Retinal pigment epithelial cell (primary cell): ENCODE measurements at places on chromosomes 2 and 18.
A peak's percentile ranks its signal among the peaks of the same experiment; 100 is the strongest.

GRCh38 chr2:174877751-174878150 lies 113.5 kb upstream of the CHRNA1 start:
- DNase-seq: no peak

DNA sequence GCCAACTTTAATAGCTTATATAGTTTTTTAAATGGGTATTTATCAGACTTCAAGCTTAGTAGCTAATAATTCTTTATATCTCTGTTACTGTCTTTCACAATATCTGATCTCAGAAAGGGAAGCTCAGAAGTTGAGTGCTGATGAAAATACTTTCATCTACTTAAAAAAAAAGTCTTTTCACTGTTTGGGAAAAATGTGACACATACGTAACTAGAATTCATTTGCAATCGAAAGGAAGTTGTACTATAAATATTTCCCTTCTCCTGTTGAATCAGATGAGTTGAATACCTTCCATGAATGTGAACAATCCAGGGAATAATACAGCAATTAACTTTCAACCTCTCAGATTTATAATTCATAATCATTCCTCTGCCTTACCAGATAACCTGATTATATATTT lies 811 bp upstream of the SCG2 start:
- no peak for DNase-seq

DNA sequence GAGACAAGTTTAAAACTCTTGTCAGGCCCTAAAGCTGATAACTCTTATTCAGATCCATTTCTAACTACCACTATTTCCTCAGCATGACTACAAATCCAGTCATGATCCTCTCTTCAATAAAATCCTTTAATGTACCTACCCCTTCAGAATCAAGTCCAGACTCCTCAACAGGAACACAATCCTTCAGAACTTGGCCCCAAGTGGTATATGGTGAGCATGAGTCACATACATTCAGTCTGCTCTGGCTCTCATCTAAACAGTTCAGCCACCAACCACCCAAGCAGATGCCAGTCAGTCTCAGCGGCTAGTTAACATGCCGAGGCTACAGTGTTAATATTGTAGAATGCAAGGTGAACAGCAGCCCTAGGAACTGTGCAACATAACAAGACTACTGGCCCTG lies 9.7 kb downstream of the LMAN2L start:
- no peak for DNase-seq

GRCh38 chr2:174675615-174676014 lies 78.0 kb upstream of the WIPF1 start:
- no peak for DNase-seq

- DNase-seq: no peak
These were observed 42.3 kb downstream of the SFT2D3 start for GRCh38 chr2:127743477-127744026.

GRCh38 chr18:40841467-40841866 lies 1113.6 kb upstream of the PIK3C3 start:
- DNase-seq: peak; percentile 85

GRCh38 chr2:173264603-173265366 lies 89.9 kb upstream of the CDCA7 start:
- no peak for DNase-seq

DNA sequence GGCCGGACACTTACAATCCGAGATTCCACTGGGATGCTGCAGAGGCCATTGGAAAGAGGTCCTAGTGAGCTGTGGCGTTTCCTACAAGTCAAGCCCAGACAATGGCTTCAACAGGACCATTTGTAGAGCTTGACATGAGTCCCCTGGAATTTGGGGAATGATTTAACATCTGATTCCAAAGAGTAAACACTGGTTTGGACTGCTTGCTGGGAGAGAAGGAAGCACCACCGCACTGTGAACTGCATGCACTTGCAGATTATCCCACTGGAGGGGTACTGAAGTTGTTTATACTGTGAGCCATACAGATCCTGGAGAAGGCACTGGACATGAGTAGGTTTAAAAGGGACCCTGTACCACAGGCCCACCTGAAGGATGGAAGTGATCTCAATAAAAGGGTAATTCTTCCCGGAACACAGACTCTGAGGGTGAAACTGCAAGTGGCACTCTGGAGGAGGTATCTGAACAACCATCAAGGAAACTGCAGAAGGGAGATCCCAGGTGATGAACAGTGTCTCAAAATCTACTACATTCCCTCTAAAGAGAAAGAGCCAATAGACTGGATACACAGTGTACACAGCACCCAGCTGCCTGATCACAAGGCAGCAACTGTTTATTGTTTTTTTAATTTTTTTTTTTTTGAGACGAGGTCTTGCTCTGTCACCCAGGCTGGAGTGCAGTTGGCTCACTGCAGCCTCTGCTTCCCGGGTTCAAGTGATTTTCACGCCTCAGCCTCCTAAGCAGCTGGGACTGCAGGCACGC lies 4.3 kb upstream of the RAB6C start:
- DNase-seq: no peak

DNA sequence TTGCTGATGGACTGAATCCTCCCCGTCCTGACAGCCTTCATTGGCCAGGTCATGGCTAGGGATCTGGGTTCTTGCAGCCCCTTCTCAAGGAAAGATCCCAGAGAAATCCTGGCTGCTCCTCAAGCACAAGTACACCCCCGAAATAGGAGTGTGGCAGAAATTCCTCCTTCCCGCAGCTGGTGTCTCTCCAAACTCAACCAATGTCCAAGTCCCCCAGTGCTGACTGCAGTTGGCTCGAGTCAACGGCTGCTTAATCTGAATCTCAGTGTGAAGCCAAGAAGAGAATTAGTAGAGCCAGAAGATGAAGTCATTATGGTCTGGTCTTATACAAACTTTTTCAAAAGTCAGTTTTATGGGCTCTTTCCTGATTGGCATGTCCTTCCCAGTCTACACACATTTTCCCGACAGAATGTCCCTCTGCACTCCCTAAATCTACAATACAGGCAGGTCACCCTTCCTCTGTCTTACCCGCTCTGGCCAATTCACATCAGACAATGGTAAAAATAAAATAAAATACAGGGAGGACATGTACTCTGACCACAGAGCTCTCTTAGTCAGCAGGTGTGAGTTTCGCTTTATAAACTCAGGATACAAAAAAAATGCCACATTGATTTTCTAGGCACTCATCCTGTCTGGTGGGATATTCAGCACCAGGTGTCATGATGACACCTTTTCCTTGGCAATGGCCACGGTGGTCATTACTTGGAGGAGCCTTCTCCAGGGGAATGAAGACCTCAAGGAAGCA lies 76.9 kb upstream of the PAPOLG start:
- no peak for DNase-seq

- DNase-seq: no peak
These were observed 13.8 kb upstream of the KIF1A start for GRCh38 chr2:240833724-240834285.

GRCh38 chr2:241858206-241859016 lies at the start of gene PDCD1:
TSS of gene PDCD1 (minus strand) at chr2:241858894. CDS start at chr2:241858838, 56 bp downstream.
- DNase-seq: no peak

DNA sequence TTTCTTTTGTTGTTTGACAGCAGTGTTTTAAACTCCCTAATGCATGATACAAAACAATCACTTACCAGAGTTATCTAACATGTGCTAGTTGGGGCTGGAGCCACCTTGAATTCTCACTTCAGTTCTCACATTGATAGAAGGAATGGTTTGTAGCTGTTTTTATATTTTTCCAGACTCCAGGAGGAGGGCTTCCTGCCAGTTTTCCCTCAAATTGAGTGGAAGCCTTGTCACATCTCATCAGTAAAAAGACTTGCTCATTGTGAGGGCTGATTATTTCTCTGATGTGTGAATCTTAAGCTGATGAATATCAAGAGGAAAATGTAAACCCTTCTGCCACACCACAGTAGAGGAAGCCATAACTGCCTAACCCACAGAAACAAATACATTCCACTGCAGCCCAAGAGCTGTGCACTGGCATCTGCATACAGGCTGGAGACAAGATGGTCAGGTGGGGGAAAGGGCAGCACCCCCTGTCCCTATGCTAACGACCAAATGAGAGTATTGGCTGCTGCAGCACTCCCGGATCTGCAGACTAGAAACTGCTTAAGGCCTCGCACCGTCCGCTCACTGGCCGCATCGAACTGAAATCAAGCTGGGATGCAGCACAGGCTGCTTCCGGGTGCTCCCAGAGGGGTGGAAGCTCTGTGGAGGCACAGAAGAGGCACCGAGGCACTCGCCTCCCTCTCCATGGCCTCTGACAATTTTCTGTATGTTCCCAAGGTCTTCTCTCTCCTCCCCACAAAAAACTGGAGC lies 73.7 kb upstream of the TPO start:
- DNase-seq: no peak

DNA sequence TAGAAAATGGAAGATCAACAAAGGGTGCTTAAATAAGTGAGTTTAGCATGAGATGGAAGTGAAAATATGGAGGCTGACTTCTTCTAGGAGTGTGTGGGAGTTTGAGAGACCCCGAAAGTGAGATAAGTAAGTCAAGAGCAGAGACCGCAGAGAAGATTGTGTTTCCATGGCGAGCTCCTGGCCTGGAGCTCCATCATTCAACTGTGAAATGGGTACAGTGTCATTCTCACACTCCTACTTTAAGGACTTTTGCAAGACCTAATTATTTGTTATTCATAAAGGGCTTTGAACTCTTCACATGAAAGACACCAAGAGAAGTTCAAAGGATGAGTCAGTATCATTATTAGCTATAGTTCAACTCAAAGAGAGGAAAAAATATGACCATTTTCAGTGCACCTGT lies 134.2 kb upstream of the PIK3C3 start:
- no peak for DNase-seq

DNA sequence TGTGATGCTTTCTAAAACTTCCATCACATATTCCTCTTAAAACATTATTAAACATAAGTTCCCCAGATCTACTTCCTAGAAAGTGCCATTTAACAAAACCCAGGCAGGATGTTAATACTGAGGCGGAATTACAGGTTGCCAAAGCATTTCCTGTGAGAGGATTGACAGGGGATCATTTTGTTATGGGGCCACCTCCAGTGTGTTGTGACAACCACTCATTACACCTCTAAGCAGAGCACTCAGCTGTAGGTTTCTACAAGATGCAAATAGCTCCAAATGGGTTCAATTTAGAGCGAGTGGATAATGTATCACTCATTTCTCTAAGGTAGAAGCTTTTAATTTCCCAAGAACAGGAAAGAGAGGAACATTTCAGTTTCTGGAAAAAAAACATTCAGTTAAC lies 1429.5 kb upstream of the ACVR2A start:
- no peak for DNase-seq

- no peak for DNase-seq
These were observed 637 bp upstream of the SFT2D3 start for GRCh38 chr2:127700527-127701192.

- no peak for DNase-seq
These were observed 259.2 kb downstream of the ASXL3 start for GRCh38 chr18:33837191-33837590.

DNA sequence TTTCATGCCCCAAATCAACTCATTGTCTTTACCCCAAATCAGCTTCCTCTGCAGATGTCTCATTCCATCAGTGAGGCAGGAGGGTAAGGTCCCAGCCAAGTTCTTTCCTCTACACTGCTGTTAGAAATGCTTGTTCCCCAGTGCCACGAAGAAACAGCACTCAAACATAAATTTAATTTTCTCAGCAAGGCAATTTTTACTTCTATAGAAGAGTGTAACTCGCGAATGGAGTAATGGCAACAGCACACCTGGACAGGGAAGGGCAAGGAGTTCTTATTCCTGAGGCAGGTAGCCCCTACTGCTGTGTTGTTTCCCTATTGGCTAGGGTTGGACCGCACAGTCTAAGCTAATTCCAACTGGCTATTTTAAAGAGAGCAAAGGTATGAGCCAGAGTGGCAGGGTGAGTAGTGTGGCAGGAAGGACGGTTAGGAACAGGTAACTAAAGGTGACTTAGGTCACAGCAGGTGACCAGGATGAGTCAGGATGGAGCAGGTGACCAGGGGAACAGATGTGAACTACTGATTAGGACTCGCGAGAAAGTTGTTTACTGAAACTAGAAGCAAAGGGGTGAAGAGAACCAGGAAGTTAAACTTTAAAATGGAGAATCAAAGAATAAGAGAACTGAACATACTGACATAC lies 12.0 kb upstream of the CEP68 start:
- DNase-seq: no peak

DNA sequence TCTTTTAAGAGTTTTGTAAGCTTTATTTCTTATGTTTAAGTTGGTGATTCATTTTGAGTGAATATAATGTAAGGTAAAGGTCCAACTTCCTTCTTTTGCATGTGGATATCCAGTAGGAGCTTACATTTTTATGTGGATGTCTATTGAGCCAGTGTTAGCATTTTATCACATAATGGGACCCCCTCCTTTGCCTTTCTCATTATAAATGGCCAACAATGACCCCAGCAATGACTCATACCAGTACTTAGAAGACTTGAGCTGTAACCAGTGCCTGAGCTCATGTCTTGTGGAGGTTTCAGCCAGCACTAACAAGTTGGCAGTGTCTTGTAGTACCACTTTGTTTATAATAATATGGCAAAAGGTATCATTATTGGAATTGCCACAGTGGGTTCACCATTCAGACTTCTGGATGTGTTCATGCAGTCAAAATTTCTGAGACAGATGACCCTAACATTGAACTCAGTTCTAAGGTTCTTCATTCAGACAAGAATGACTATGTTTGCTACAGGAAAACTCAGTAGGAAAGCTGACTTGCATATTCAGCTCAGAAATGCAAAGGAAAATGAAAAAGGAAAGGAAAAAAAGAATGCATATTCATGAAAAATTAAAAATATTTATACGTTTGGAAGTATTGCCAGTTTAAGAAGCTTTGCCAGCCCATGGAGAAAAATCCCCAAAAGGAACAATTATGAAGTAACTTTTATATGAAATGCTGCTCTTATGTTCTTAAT lies 41.0 kb downstream of the CDKL4 start:
- DNase-seq: peak; percentile 56

- no peak for DNase-seq
These were observed 138.9 kb downstream of the MEIS1 start for GRCh38 chr2:66573821-66574233.

- no peak for DNase-seq
These were observed 115.8 kb upstream of the SERTAD2 start for GRCh38 chr2:64769392-64770044.
